ENCODE measurements at places on chromosomes 1 and 21. TPM values are rescaled to one million over a fixed set of nuclear protein-coding genes. Genes with fewer than 3 reads are reported as not detected.

DNA sequence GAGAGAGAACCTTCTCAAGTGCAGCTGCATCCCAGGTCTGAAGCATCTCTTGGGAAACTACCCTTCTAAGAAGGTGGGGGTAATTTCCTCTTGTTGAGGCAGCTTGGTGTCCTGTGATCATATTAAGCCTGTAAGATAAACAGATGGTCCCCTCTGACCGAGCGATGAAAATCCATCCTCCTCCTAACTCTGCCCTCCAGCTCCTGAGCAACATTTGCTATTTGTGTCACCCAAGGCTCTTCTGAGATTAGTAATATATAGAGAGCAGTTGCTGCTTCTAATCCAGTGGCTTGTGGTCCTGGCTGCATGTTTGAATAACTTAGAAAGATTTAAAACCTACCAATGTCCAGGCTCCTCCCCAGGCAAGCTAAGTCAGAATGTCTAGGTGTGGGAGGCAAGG lies 123.7 kb downstream of the DISC1 start:
- no peak for DNase-seq

KCNE1 gene
- 17.7 TPM for total RNA-seq

GRCh38 chr1:169146576-169147214 lies 40.2 kb downstream of the ATP1B1 start:
- no peak for DNase-seq

NAV1 gene
- 86.6 TPM for total RNA-seq

GRCh38 chr1:156423422-156424352 lies 54.7 kb downstream of the RHBG start:
- no peak for DNase-seq

- no peak for DNase-seq
Measured at GRCh38 chr1:222247811-222248310, 300.0 kb downstream of the HHIPL2 start.
